Ascending aorta (tissue), 2 donors: ENCODE measurements at places on chromosomes 4 and X.

- DNase-seq, result no peak
Observed at GRCh38 chr4:143701365-143701764, 890 bp upstream of the FREM3 start.

- DNase-seq, result no peak
Observed at GRCh38 chr4:126560794-126561193, 1072.0 kb upstream of the INTU start.

GRCh38 chrX:65990702-65991101 is 49.2 kb downstream of the VSIG4 start:
- no peak for DNase-seq

DNA sequence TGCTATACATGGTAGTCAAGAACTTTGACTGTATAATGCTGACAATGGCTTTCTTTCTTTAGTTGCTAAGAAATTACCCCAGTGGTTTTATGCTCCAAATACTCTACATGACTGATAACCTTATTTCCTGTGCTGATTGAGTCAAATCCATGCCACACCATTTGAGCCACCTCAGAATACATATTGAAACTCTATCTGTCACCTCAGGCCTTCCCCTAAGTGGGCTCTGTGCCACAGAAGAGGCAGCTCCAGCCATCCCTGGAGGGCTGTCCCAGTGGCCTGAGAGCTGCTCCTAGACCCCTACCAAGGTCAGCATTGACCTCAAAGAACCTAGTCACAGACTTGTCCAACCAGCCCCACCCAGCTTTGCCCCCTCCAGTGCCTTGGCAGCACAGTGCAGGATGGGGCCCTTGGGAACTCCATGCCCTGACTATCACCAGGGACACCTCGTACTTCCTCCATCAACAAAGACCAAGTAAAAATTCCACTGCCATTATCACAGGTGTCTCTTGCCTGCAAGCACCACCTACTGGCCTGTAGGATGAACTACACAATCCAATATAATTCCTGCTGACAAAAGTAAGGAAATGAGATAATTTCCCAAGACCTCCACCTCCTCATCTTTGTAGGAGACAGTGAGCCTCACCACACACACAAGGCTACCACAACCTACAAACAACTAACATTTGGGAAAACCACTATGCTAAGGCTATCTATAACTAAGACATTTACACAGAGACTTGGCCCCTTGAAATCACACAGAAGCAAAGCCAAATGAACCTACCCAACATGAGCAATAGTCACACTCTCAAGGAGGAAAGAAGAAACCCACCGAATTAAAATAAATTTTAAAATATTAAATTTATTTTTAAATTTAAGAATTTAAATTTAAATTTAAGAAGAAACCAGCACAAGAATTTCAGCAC is 239.9 kb downstream of the NKX6-1 start:
- no peak for DNase-seq

DNA sequence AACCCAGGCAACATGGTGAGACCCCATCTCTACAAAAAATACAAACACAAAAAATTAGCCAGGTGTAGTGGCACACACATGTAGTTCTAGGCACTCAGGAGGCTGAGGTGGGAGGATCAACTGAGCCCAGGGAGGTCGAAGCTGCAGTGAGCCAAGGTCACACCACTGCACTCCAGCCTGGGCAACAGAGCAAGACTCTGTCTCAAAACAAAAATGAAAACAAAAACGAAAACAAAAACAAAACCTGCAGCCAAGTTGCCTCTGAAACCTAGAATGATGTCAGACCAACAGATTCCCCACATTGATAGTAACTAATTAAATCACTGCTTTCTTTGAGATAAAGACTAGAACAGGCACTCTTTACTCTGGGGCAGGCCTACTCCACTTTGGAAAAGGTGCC is 104.5 kb downstream of the AMELX start:
- DNase-seq, result no peak

DNA sequence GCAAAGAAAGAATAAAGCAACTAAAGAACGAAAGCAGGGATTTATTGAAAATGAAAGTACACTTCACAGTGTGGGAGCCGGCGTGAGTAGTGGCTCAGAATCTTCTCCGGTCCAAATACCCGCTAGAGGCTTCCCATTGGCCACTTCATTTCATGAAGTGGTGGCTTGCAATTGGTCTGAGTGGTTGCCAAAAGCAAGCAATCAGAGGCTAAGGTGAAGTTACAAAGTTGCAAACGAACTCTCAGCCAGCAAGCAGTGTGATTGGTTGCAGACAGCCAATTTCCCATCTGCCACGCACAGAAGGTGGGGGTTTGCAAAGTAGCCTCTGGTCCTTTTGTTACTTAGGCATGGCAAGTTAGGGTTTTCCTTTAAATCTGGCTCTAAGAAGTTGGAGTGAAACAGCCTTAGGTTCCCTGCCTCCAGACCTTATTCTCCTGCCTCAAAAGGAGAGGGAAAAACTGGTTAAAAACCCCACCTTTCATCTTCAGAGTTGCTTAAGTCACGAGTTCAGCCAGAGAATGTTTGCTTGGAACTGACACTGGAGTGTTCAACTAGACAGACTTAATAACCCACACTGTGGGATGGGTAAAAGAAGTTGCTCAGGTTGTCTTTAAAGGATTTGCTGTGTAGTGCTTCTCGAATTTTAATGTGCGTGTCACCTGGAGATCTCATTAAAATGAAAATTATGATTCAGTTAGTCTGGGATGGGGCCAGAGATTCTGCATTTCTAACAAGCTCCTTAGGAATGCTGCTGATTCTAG is 6.9 kb upstream of the CLOCK start:
- no peak for DNase-seq

DNA sequence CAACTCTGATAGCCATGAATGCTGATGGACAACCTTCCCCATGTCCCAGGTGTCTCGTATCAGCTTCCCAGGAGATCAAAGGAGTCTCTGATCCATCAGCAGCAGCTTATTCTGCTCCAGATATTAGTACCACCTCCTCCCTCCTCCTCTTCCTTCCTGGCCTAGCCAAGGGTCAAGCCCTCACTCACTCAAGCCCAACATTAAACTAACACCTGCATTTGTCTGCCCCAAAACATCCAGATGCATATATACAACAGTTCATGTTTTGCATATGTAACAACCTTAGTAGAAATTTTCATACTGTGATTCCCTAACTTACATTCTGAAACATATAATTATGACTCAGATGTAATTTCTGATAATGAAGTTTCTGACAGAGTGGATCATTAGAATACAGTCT is 29.9 kb downstream of the BCLAF3 start:
- no peak for DNase-seq

- peak; percentile 67 for DNase-seq
Observed at GRCh38 chrX:53288189-53288588, 6.8 kb upstream of the IQSEC2 start.
